ENCODE measurements at places on chromosomes 6 and 20. TPM values are rescaled to one million over a fixed set of nuclear protein-coding genes. Genes with fewer than 3 reads are reported as not detected.

KCNS1 gene
- not detected for total RNA-seq

DPPA5 gene
- total RNA-seq = not detected

BRD2 gene
- 139 TPM for total RNA-seq

CAGE1 gene
- total RNA-seq = not detected

SLC4A11 gene
- 15.1 TPM for total RNA-seq

PLTP gene
- 1.6 TPM for total RNA-seq

MACROD2 gene
- total RNA-seq = 0.65 TPM

C20orf202 gene
- not detected for total RNA-seq

ANGPT4 gene
- total RNA-seq = 0.02 TPM

ALDH5A1 gene
- 8.0 TPM for total RNA-seq

CASS4 gene
- total RNA-seq = 0.12 TPM

CALHM6 gene
- total RNA-seq = not detected

JAG1 gene
- total RNA-seq = 37.5 TPM

NRN1 gene
- 0.59 TPM for total RNA-seq

GHRH gene
- not detected for total RNA-seq

HEY2 gene
- 0.06 TPM for total RNA-seq

LHFPL5 gene
- 0.09 TPM for total RNA-seq

MUC21 gene
- not detected for total RNA-seq

CDSN gene
- not detected for total RNA-seq

GNAS-AS1 gene
- total RNA-seq = not detected

ARMH2 gene
- not detected for total RNA-seq

LY6G6D gene
- total RNA-seq = not detected

KCNB1 gene
- total RNA-seq = 2.7 TPM

HAO1 gene
- not detected for total RNA-seq

MYLK2 gene
- 0.65 TPM for total RNA-seq

C20orf144 gene
- total RNA-seq = 0.08 TPM

LPA gene
- total RNA-seq = 0.09 TPM

MAK gene
- total RNA-seq = 0.09 TPM

CLDN20 gene
- total RNA-seq = not detected

SLC25A27 gene
- total RNA-seq = 0.32 TPM

KCNK16 gene
- not detected for total RNA-seq

SNAP25 gene
- total RNA-seq = 17.8 TPM

RIMS1 gene
- not detected for total RNA-seq

TGM3 gene
- 0.08 TPM for total RNA-seq

SIRPG gene
- not detected for total RNA-seq

TMEM170B gene
- total RNA-seq = 1.1 TPM

Data from A549 treated with Hydrocortisone at 1 μM for 4 hours (cell line).